ENCODE measurements at places on chromosomes 2 and 18.

DNA sequence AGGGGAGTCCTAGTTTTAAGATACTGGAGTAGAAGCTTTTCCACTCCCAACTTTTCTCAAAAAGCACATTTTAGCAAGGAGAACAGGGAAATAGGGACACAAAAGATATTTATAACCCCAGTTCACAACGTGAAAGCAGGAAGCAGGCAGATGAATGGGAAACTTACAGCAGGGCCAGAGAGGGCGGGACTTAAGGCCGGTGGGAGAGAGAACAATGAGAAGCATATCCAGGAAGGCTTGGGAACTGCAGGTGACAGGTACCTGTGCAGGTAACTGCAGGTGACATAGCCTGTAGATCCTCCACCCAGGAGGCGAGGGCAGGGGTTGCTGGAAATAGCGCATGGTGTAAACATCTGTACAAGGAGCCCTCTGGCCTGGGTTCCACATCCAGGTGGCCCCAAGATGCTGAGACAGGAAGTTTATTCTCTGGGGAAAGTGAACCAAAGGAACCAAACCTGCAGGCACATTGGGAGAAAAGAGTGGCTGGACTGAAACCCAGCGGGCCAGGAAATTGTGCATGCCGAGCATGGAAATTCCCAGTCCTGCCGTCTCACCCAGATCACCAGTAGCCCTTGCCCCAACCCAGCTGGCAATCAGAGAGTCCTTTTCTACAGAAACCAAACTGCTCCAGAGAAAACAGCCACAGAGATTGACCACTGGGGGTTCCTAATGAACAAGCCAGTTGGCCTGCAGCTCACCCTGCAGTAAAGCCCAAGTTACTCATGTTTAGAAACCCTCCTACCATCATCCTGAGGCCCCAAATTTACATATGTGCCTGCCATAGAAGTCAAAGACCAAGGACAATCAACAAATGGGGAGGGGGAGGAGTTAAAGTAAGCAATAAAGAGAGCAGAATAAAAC lies 24.3 kb upstream of the COL6A3 start:
- DNase-seq, result no peak

DNA sequence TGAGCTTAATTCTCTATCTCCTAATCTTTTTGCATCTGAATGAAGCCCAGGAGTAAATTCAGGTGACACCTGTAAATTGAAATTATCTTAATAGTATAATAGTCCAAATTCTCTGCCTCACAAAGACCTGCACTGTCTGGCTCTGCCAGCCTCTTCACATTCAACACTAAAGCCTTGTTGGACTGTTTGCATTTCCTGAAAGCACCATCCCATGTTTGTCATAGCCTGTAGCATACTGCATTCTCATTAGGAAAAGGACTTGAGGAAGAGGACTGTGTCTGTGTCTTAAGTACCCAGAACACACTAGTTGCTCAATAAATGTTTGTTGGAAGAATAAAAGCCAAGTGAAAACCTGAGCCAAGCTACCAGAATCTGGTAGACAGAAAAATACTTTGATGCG lies 42.9 kb upstream of the GRHL1 start:
- DNase-seq, result no peak

DNA sequence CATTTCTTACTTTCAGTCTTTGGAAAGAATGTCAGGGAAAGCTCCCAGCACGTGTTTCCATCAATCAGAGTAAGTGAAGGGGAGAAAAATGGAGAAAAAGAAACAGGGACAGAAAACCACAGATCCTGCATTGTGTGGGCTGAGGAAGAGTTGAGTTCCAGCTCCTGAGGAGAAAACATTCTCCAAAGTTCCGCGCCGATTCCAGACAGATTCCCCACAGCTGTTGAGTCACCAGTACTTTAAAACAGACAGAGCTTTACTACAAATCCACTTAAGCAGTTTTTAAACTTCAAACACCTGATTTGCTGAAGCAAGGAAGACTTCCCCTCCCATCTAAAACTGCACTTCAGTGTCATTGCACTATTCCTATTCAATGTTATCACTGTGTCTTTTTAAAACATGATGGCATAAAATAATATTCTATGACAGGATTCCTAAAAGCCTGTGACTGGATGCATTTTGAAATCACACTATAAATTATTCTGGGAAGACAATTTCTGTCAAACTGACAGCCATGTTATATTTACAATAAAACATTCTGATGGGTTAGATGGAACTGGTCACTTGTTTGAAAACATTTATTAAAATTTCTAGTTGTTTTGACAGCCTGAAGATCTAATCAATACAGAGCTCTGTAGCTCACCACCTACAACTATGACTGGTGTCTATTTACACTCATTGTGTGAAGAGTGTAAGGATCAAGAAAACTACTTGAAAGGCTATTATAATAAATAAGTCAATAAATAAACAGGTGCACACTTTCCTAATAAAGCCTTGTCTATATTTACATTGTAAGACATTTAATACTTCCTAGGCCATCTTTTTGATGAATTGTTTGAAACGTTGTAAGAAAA lies 40.9 kb downstream of the TCF4 start:
- DNase-seq, result no peak

GRCh38 chr18:12306752-12307700 lies 1.0 kb upstream of the TUBB6 start:
- DNase-seq, result no peak

GRCh38 chr2:28163028-28163427 lies 229.6 kb upstream of the FOSL2 start:
- no peak for DNase-seq

DNA sequence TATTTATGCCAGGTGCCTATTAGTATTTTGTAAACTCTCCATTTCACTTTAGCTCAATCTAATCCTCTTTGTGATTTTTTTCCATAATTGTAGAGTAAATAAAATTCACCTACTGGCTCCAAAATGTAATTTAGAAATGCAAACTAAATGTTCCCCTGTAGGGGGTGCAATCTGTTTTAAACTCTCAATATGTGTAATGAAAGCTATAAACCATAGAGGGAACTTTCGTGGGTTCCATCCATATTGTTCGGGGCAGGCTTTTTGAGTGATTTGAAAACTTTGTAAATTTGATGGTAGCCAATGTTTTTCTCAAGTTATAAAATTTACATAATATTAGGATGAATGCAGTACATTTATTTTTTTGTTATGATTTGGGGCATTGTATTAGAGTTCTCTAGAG lies 49.4 kb downstream of the TSPYL6 start:
- DNase-seq, result no peak

Data from activated CD4-positive, alpha-beta T cell treated with anti-CD3 and anti-CD28 coated beads, Interleukin-2, amount 50 U/mL, for 24 hours (primary cell).